Left colon (tissue), 2 donors: ENCODE measurements at places on chromosomes 3 and 15.

- DNase-seq, result no peak
Measured at GRCh38 chr3:72258361-72259141, 473.6 kb upstream of the PROK2 start.

GRCh38 chr3:179147873-179148615, at the start of gene PIK3CA:
TSS of gene PIK3CA (plus strand) at chr3:179148357. CDS start at chr3:179198826, 50,469 bp downstream.
- peak; percentile 98 for DNase-seq

- no peak for DNase-seq
Measured at GRCh38 chr3:4078903-4079302, 224.3 kb upstream of the SETMAR start.

- no peak for DNase-seq
Measured at GRCh38 chr15:82143390-82144385, 97.9 kb upstream of the MEX3B start.

- DNase-seq, result no peak
Measured at GRCh38 chr3:189404024-189404423, 227.2 kb upstream of the TP63 start.

DNA sequence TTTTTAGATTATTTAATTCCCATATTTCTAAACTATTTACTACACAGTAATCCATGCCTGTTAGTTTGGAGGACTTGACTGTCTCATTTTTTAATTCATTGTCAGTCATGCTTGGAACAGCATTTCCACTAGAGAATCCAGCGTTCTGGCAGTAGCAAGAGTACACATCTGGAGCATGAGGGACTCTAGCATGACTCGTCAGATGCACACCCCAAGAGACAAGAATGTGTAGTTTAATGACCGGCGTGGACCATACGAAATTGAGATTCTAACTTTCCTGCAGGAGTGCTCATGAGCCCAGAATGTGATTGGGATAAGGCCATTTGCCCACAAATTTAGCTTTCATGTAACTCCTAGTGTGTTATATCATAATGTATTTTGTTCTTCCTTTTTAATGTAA, 48.9 kb downstream of the ASB7 start:
- DNase-seq, result no peak

DNA sequence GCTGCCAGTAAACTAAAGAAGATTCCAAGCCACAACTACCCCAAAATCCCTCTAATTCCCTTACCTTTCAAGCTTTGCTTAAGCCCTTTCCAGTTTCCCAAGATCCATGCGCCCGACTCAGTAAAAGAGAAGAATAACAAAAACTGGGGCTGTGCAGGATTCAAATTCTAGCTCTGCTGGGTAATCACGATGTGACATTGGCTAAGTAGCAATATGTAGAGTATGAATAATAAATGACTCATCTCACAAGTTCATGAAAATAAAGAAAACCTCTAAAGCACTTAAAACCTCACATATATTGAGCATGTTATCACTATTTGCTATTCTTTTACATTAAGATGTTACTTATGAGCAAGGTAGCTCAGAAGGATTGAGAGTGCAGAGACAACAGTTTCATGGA, 522.2 kb upstream of the ZNF717 start:
- DNase-seq, result no peak

DNA sequence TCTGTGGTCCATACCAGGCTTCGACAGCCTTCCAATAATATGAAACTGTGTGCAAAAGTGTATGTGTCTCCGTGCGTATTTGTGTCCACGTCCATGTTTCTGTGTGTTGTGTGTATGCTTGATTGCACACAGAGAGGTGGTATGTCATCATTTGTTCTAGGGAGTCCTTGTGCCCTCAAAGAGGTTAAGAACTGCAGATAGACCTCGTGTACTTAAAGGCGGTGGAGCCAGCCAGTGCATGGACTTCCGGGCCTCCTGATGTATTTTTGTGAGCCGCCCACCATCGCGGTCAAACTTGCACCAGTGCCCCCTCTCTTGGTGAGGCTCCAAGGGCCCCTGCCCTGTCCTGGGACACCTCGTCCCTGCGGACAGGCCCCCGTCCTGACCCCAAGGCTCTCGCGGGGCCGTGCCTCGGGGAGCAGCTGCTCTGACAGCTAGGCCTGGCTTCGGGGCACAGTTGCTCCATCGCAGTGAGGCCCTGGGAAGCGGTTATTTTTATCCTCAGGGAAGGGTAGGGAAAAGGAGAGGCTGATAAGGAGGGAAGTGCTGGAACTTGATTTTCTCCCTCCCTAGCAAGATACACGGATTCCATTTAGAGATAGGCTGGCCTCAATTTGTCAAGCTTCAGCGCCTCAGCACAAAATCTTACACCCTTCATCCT, 1.2 kb upstream of the RYK start:
- no peak for DNase-seq

GRCh38 chr3:156493887-156494286, 61.0 kb downstream of the SSR3 start:
- no peak for DNase-seq

- peak; percentile 27 for DNase-seq
Measured at GRCh38 chr15:74540161-74540760, 759 bp upstream of the ARID3B start.

GRCh38 chr15:93467337-93467736, 378.3 kb upstream of the RGMA start:
- peak; percentile 46 for DNase-seq

DNA sequence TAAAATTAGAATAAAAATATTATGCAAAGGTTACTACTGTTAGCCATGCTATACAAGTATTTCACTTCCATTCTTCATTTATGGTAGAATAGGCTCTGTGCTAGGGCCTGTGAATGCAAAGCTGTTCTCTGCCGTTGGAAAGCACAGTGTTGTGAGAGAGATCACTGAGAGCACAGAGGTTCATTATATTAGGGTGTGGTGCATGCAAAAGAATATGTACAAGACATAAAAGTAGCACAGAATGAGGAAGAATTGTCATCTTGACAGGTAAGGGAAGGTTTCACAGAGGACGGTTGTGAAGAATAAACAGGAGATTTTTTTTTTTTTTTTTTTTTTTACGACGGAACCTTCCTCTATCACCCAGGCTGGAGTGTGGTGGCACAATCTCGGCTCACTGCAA, 25.2 kb upstream of the FNDC3B start:
- DNase-seq, result no peak

- no peak for DNase-seq
Measured at GRCh38 chr3:94043285-94043684, 14.9 kb upstream of the STX19 start.

- DNase-seq, result no peak
Measured at GRCh38 chr3:160130071-160130470, 95.2 kb upstream of the C3orf80 start.

GRCh38 chr3:50325497-50326181, 2.4 kb downstream of the TUSC2 start:
- no peak for DNase-seq

GRCh38 chr3:47163169-47164006, 525 bp downstream of the SETD2 start:
- DNase-seq, result peak; percentile 37

GRCh38 chr15:80526556-80527340, 122.6 kb downstream of the ARNT2 start:
- DNase-seq, result no peak

DNA sequence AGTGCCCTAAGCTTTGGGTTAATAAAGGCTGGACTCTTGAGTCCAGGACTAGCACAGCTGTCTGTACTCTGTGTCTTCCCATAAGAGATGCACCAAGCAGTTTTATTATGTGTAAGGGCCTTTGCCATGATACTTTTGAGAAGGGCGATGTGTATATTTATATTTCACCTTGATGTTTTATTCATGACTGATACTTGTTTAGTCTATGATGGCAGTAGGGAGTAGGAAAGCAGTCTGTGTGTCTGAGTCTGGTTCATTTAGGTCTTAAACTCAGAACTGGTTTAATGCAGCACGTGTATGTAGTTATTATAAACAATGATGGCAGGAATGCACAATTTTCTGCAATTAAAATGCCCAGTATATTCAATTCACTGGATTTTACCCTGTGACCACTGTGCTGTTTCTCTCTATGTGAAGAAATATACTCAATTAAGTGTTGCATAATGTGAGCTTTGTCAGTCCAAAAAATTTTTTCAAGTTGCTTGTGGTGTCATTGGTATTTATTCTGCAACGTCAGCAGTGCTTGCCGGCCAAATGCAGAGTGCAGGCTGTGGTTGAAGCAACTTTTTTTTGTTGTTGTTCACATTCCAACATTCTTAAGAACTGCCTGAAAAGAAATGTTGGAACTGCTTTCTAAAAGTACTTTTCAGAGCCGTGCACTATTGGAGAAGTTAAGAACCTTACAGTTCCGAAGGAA, 423.7 kb upstream of the SEMA6D start:
- DNase-seq, result peak; percentile 12

DNA sequence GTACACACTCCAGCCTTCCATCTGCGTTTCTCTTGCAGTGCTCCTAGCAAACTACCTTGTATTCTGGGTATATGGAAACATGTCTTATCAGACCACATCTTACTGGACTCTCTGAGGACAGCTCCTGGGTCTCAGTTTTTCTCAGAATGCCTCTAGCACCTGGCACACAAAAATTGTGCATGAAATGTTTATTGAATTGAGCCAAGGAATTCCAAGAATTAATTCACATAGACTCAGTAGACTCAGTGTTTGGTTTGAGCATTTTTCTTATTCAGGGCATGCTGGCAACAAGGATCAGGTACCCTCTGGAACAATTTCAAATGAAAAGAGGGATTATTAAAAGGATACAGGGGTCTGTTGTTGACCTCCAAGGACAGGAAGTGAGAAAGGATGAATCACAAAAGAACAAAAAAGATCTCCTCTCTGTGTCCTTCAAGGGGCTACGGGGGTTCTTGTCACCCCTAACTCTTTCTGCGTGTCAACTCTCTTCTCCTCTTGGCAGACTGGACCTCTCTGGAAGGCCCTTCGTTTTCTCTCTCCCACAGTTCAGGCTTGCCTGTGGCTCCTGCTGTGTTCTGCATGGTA, 270.0 kb upstream of the HES1 start:
- DNase-seq, result no peak

DNA sequence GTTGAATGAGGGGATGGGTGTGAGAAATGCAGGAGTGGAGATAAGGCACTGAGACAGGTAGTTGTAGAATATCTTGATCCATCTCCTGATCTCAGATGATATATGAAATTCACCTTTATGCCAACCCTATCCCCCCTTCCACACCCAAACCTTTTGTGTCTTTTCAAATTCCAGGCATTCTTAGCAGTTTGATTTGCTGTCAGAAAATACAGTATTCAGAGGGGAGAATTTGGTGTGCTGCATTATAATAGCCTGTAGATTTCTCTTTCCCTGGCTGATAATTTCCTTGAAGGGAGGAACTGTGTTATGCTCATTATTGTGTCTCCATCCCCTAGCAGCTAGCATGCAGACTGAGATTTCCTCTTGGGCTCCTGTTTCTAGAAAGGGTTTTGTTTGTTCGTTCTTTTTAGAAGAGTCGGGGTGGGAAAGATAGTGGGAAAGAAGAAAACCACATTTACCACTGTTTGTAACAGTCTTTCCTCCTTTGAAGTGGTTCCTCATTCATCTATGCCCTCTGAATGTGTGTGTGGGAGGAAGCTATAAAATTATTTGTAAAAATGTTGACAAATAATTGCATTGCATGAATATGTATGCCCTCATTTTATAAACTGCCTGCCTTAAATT, 373.4 kb downstream of the DIPK2A start:
- DNase-seq, result no peak

- DNase-seq, result peak; percentile 86
Measured at GRCh38 chr3:42159706-42160472, 68.7 kb downstream of the TRAK1 start.

GRCh38 chr3:119747357-119747756, 34.5 kb upstream of the NR1I2 start:
- DNase-seq, result no peak
